ENCODE measurements at places on chromosomes 13 and 19.

DNA sequence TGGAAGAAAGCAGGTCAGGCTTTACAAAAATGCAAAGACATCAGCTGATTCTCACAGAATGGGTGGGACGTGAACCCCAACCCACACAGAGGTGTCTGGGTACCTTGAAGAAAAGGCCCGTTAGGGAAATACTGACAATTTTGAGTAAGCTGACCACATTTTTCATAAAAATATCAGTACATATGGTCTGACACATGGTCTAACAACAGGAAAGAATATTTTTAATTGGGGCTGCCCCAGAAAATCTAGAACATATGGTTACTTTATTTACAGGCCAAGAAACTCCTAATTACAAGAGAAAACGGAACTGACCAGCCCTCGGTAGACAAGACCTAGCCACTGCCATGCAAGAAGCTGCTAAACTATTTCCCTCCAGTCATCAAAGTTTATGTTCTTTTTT lies 48.7 kb upstream of the ITM2B start:
- no peaks in the 10 kb centered on the region for H3K4me1 ChIP-seq
- no peak overlapping the region for H3K27ac ChIP-seq
- H3K27me3 ChIP-seq: no peaks in the 10 kb centered on the region

GRCh38 chr13:38564256-38565150 lies 122.4 kb upstream of the FREM2 start:
- H3K4me3 ChIP-seq: no peak overlapping the region
- peaks cover 3% of the 10 kb centered on the region for H3K4me1 ChIP-seq
- H3K36me3 ChIP-seq: no peaks in the 10 kb centered on the region
- no peaks in the 10 kb centered on the region for H3K27me3 ChIP-seq
- H3K27ac ChIP-seq: no peak overlapping the region

GRCh38 chr19:18737337-18737953 lies 53.7 kb downstream of the COMP start:
- no peak overlapping the region for H3K4me3 ChIP-seq
- no peak for DNase-seq
- H3K27me3 ChIP-seq: no peaks in the 10 kb centered on the region
- no peaks in the 10 kb centered on the region for H3K36me3 ChIP-seq

GRCh38 chr13:113854238-113855011 lies 9.5 kb downstream of the GAS6 start:
- H3K4me1 ChIP-seq: peaks cover 4% of the 10 kb centered on the region
- no peak overlapping the region for H3K4me3 ChIP-seq
- DNase-seq: no peak
- H3K27ac ChIP-seq: no peak overlapping the region
- H3K36me3 ChIP-seq: no peaks in the 10 kb centered on the region
- no peaks in the 10 kb centered on the region for H3K27me3 ChIP-seq

DNA sequence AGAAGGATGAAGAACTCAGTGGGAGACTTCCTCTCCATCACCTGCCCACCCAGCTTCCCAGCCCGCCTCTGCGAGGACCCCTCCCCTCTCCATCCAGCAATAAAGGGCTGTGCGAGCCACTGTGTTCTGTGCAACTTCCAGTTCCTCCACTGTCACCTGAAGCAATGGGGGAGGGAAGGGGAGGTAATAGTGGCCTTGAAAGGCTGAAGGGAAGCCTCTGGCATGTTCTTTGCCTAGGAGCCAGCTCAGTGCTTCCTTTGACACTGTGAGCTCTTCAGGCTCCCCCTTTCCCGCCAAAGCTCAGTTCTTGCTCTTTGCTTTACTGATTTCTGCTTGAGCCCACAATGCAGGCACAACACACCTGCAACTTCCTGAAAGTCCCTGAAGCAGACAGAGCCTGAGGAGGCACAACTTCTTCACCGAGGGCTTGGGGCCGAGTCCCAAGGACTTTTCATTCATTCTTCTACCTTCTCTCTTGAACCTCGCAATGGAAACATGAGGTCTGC lies 73.2 kb upstream of the DOCK9 start:
- no peaks in the 10 kb centered on the region for H3K36me3 ChIP-seq
- no peaks in the 10 kb centered on the region for H3K27me3 ChIP-seq
- no peak overlapping the region for H3K27ac ChIP-seq
- H3K4me1 ChIP-seq: peaks cover 7% of the 10 kb centered on the region
